ENCODE measurements at places on chromosomes 6 and 20. TPM values are rescaled to one million over a fixed set of nuclear protein-coding genes. Genes with fewer than 3 reads are reported as not detected.

- DNase-seq = no peak
Observed at GRCh38 chr20:23745247-23745646, 5.5 kb downstream of the CST1 start.

GRCh38 chr6:145749632-145750031, 14.3 kb upstream of the EPM2A start:
- peak; percentile 82 for DNase-seq

GRCh38 chr6:77089776-77090175, 373.5 kb downstream of the HTR1B start:
- peak; percentile 86 for DNase-seq

GRCh38 chr6:125586074-125586473, 163.4 kb upstream of the HEY2 start:
- DNase-seq = peak; percentile 94

DNA sequence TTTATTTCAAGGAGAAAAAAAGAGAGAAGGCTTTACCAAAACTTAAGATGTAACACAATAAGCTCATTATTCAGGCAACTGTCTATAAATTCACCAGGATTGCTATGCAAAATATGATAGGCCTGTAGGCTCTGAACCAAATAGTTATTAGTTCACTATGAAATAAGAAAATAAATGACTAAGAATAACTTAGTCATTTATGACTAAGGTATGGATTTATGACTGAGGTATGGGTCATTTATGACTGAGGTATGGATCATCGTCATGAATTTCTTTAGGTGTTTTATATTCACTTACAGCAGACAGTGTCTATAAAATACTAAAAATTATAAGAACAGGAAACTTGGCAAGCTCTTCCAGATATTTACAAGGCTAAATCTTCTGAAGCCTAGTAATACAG, 52.1 kb upstream of the SNX9 start:
- DNase-seq = peak; percentile 95

DNA sequence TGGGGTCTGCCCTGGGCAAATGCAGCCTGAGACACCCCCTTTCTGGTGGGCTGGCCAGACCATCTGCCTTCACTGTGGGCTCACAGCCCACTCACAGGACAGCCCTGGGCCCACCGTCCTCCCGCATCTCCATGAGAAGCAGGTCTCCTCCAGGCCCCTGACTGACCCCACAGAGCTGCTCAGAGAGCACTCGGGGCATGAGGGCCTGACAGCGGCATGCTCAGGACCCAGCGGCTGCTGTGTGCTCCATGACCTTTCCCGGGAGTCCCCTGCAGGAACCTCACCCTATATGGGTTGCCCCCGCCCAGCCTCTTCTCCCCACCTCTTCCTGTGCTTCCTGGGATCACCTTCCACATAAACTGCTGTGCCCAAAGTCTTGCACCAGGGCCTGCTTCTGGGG, 162.4 kb upstream of the CST7 start:
- no peak for DNase-seq

DNA sequence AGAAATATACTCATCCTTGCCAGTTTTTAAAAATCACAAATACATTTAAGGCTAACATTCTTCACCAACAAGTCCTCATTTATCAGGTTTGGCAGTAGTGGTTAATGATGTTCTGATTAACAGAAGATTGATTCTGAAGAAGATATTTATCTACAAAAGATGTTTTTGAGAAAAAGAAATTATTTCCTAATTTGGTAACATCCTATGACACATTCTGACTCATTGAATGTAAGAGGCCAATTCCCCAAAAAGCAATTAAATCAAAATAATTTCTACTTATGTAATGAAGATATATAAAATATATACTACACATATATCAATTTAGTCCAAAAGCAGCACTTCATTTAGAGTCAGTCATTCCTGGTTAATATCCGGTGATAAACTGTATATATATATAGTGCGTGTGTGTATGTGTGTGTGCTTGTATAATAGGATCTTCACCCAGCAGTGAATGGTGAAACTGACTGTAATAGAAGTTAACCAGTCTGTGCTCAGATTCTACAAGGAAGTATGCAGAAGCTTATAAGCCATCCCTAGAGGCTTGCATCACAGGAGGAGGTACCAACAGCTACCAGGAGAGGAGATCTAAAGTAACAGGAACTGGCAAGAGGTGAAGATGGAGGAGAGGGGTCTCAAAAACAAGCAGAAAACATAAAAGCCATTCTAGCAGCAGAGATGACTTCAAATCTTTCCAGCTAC, 82.9 kb upstream of the MARCKS start:
- no peak for DNase-seq

- DNase-seq = no peak
Observed at GRCh38 chr6:3484946-3485345, 28.1 kb upstream of the SLC22A23 start.

The PTPRK gene
- 75.1 TPM for total RNA-seq

The EYS gene
- total RNA-seq = 0.26 TPM

The FLRT3 gene
- total RNA-seq = 17.1 TPM

The CNR1 gene
- total RNA-seq = under 0.01 TPM

The WDR27 gene
- total RNA-seq = 16.8 TPM

The BPIFB1 gene
- not detected for total RNA-seq
